ENCODE measurements at places on chromosomes 2 and 18. TPM values are rescaled to one million over a fixed set of nuclear protein-coding genes. Genes with fewer than 3 reads are reported as not detected.

The NTSR2 gene
- not detected for total RNA-seq

The CYTIP gene
- total RNA-seq: 302 TPM

The TUBB8B gene
- total RNA-seq: not detected

The FHL2 gene
- 2.3 TPM for total RNA-seq

The SPAST gene
- total RNA-seq: 18.9 TPM

The GPR35 gene
- total RNA-seq: 7.6 TPM

GRCh38 chr18:74819433-74820059 is 221.9 kb downstream of the ZNF407 start:
- no peaks in the 10 kb centered on the region for H3K27me3 ChIP-seq
- H3K4me1 ChIP-seq: no peaks in the 10 kb centered on the region
- no peak overlapping the region for H3K27ac ChIP-seq
- peaks cover 5% of the 10 kb centered on the region for H3K36me3 ChIP-seq
- no peak overlapping the region for H3K4me3 ChIP-seq

DNA sequence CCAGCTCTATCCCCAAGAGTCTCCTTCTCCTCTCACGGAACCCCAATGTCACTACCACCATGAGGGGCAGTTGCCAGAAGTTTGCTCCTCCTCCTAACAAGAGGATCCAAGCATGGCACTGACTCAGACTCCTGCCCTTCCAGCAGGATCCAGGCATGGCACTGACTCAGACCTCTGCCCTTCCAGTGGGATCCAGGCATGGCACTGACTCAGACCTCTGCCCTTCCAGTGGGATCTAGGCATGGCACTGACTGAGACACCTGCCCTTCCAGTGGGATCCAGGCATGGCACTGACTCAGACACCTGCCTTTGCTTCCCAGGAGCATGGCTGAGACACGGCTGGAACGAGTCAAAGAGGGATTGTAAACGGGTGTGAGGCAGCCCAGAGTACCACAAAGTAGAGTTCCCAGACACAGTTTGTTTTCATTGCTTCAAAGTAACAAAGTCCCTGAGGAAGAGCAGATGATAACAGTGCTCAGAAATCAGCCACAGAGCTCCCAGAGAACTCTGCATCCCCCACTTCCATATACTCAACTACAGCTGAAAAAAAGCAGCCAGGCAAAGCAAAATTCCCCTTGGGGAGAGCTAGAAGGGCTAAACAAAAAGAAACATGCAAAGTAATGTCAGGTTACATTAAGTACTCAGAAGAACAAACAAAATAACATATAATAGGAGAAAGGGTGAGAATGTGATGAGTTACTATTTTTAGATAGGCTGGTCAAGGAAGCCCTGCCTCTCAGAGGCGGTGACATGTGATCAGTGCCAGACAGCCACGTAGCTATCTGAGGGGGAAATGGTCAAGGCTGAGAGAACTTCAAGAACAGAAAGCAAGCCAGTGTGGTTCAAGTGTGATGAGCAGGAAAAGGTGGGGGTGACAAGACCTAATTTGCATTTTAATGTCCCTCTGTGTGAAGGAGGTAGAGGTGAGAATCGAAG is 3.0 kb downstream of the BUB1 start:
- no peaks in the 10 kb centered on the region for H3K27me3 ChIP-seq
- H3K27ac ChIP-seq: peak overlapping the region; percentile 91
- DNase-seq: peak; percentile 41
- H3K4me1 ChIP-seq: peaks cover 63% of the 10 kb centered on the region
- peaks cover 25% of the 10 kb centered on the region for H3K36me3 ChIP-seq

DNA sequence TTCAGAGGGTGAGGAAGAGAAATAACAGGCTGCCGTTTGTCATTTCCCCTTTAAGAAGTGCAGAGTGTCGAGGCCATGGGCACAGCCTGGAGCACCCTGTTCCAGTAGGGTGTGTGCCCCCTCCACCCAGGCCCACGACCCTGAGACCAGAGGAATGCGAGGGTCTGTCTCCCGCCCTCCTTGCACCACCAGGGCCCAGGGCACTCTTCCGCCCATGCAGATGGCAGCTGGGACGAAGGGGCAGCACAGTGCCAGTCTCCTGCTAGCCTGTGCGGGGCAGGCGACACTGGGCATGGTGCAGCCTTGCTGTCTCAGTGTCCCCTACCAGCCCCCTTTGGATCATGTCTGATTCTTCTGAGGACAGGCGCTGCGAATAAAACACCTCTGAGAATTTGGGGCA is 15.8 kb upstream of the PDIA6 start:
- peaks cover 6% of the 10 kb centered on the region for H3K4me1 ChIP-seq
- no peak for DNase-seq
- H3K27ac ChIP-seq: no peak overlapping the region
- H3K4me3 ChIP-seq: no peak overlapping the region

GRCh38 chr2:102258025-102258385 is 53.4 kb upstream of the IL1RL1 start:
- peaks cover 57% of the 10 kb centered on the region for H3K4me1 ChIP-seq
- no peak overlapping the region for H3K4me3 ChIP-seq
- H3K27ac ChIP-seq: peak overlapping the region; percentile 100
- DNase-seq: no peak
- H3K27me3 ChIP-seq: no peaks in the 10 kb centered on the region
- peaks cover 8% of the 10 kb centered on the region for H3K36me3 ChIP-seq

DNA sequence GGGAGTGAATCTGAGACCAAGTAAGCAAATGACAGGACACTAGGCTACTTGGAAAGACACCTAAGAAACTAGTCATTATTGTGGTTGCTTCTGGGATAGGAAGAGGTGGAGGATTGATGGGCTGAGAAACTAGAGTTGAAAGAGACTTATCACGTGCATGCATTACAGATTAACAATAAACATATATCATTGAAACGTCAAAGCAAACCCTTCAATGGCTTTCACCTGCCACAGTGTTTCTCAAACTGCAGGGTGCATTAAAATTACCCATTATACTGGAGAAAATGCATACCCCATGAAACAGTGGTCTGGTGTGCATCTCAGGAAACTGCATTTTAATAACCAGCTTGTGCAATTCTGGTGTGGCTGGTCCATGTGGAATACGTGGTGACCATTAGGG is 318.8 kb downstream of the SMAD2 start:
- H3K27ac ChIP-seq: no peak overlapping the region
- no peaks in the 10 kb centered on the region for H3K27me3 ChIP-seq
- no peaks in the 10 kb centered on the region for H3K4me1 ChIP-seq
- no peak overlapping the region for H3K4me3 ChIP-seq
- no peak for DNase-seq

DNA sequence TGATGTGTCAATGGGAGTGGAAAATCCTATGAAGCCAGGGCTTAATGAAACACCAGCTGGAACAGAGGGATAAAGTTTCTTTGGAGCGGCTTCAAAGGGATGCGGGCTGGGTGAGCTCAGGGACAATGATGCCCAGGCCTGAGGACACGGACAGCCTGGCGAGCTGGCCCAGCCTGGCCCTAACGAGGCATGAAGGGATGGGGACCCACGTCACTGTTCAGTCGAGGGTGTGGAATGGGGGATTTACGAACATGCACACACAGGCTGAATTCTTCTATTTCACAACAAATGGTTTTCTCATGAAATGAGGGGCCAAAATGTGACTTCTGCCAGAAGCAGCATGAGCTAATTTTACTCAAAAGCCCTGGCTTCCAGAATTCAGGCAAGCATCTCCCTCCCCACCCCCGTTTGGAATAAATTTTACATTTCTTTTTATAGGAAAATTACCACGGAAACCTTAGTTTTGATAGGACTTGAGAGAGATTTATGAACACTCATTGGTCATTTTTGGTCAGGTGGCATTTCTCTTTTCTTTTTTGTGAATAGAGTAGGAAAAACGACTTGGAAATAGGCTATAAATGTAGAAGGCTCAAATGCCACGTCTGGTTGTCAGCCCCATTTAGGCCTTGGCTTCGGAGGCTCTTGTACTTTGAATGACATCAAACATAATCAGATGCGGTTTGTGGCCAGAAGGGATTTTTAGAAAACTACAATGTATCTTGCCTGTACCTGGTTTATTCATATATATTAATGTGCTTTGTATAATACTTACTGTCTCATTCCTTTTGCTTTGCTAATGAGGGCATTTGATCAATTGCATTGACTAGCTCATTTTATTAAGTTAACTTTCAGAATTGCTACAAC is 893.8 kb upstream of the CELF4 start:
- no peak overlapping the region for H3K27ac ChIP-seq
- no peaks in the 10 kb centered on the region for H3K27me3 ChIP-seq
- DNase-seq: no peak
- no peaks in the 10 kb centered on the region for H3K4me1 ChIP-seq
- no peaks in the 10 kb centered on the region for H3K36me3 ChIP-seq

DNA sequence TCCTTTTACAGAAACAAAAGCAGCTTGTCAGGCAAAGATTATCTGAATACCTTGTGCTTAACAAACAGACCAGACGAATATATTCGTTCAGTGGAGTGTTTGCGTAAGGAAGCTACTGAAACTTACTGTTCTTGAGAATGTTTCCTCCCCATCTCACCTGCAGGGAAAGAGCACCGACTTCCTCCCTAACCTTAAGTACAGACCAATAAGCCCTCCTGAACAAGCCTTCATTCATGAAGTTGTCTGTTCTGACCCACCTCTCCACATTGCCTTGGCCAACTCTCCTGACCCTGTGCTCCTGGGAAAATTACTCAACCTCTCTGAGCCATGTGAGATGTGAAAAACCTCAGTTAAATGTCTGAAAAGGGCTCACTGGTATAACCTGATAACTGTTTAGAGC is 35.2 kb downstream of the STK39 start:
- peaks cover 6% of the 10 kb centered on the region for H3K36me3 ChIP-seq
- peak overlapping the region; percentile 0 for H3K4me3 ChIP-seq
- no peak for DNase-seq
- H3K27ac ChIP-seq: peak overlapping the region; percentile 85

DNA sequence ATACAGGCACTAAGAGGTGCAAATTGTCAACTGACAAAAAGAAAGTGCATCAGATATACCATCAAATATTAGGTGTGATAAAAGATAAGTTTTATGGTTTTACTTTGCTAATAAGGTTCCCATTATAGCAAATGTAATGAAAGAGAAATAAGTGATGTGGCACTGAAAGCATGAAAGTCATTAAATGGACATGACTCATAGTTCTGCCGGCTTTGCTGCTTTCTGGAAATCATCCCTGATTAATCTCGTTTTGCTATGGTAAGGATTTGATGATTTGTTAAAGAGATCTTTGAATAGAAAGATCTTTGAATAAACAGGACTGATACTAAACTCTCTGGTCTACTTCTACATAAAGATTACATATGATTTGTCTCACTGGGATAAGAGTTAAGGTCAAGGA is 72.7 kb downstream of the CLIP4 start:
- H3K36me3 ChIP-seq: peaks cover 14% of the 10 kb centered on the region
- no peaks in the 10 kb centered on the region for H3K4me1 ChIP-seq
- no peaks in the 10 kb centered on the region for H3K27me3 ChIP-seq

- H3K36me3 ChIP-seq: no peaks in the 10 kb centered on the region
- no peaks in the 10 kb centered on the region for H3K4me1 ChIP-seq
- DNase-seq: no peak
- no peak overlapping the region for H3K4me3 ChIP-seq
- H3K27ac ChIP-seq: no peak overlapping the region
These were observed 77.5 kb upstream of the GLI2 start for GRCh38 chr2:120658042-120658769.

- DNase-seq: no peak
- no peak overlapping the region for H3K27ac ChIP-seq
- no peaks in the 10 kb centered on the region for H3K4me1 ChIP-seq
These were observed 18.8 kb upstream of the SERPINB5 start for GRCh38 chr18:63457977-63458376.

DNA sequence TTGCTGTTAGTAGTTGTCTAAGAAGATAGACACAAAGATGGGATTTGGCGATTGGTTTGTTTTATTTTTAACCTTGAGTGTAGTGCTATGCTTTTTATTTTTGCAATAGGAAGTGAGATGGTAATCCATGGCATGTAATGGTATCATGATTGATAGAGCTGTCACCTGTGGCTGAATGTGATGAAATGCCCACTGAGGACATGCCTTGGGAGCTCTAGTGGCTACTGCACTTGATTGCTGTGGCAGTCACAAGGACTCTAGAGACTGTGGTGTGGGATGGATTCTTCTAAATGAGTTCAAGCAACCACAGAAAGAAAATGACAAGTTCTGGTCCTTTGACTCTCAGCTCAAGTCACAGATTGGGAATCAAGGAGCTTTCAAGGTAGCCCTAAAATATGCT is 139.4 kb downstream of the CYRIA start:
- no peak overlapping the region for H3K4me3 ChIP-seq
- no peak for DNase-seq
- H3K4me1 ChIP-seq: no peaks in the 10 kb centered on the region
- no peak overlapping the region for H3K27ac ChIP-seq

GRCh38 chr2:30580391-30580790 is 133.3 kb downstream of the LCLAT1 start:
- peaks cover 13% of the 10 kb centered on the region for H3K4me1 ChIP-seq
- H3K36me3 ChIP-seq: peaks cover 5% of the 10 kb centered on the region
- DNase-seq: no peak
- no peak overlapping the region for H3K27ac ChIP-seq
- no peaks in the 10 kb centered on the region for H3K27me3 ChIP-seq

DNA sequence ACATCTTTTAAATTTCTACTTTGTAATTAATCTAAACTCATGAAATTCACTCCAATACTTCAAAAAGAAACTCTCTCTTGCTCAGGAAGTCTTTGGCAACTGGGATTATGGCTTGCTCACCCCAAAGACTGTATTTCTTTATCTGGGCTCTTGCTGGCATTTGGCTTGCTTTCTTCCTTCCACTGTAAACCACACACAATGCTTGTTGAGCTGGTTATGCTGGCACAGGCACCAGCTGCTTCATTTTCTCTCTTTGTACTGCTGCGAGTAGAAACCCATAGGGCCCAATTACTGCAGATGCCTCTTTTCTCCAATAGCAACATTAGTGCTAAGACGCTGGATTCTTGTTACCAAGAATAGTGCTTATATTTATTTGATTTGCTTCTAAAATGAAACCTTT is 51.4 kb downstream of the SLC38A11 start:
- H3K27me3 ChIP-seq: peaks cover 27% of the 10 kb centered on the region
- no peak for DNase-seq
- H3K4me3 ChIP-seq: no peak overlapping the region
- no peaks in the 10 kb centered on the region for H3K4me1 ChIP-seq
- no peak overlapping the region for H3K27ac ChIP-seq
- H3K36me3 ChIP-seq: no peaks in the 10 kb centered on the region

DNA sequence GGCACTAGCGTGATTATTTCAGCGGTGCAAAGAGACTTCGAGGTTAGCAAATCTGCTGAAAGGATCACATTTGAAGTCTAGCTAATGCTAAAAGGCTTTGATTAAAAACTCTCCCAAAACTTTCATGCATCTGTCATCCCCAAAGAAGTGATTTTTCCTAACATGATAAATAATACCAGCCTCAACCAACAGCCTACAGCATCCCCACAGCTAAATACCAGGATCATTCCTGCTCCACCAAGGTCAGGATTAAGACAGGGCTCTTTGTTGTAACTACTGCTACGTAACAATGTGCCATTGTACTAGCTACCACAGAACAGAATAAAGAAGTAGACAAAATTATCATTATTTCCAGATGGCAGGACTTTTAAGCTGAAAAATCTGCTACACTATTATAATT is 1.6 kb downstream of the OR6B3 start:
- no peaks in the 10 kb centered on the region for H3K36me3 ChIP-seq
- peaks cover 15% of the 10 kb centered on the region for H3K27me3 ChIP-seq
- H3K27ac ChIP-seq: no peak overlapping the region
- H3K4me1 ChIP-seq: no peaks in the 10 kb centered on the region
- DNase-seq: no peak
- no peak overlapping the region for H3K4me3 ChIP-seq

GRCh38 chr2:98453083-98453482 is 8.4 kb downstream of the INPP4A start:
- H3K27me3 ChIP-seq: no peaks in the 10 kb centered on the region
- peaks cover 21% of the 10 kb centered on the region for H3K36me3 ChIP-seq
- H3K4me3 ChIP-seq: peak overlapping the region; percentile 15
- H3K27ac ChIP-seq: peak overlapping the region; percentile 98

Data from activated T-helper 1 cell treated with anti-CD3 and anti-CD28 coated beads, Interleukin-12 subunit alpha, Interleukin-12 subunit beta, Interleukin-2, Interleukin-4 antibody, amounts not matched to agents 30 ng/mL and 10 ng/mL and 1 ng/mL, durations not matched to agents 14 hours and 24 hours and 36 hours (primary cell).